ENCODE measurements at places on chromosomes 7 and 10.

DNA sequence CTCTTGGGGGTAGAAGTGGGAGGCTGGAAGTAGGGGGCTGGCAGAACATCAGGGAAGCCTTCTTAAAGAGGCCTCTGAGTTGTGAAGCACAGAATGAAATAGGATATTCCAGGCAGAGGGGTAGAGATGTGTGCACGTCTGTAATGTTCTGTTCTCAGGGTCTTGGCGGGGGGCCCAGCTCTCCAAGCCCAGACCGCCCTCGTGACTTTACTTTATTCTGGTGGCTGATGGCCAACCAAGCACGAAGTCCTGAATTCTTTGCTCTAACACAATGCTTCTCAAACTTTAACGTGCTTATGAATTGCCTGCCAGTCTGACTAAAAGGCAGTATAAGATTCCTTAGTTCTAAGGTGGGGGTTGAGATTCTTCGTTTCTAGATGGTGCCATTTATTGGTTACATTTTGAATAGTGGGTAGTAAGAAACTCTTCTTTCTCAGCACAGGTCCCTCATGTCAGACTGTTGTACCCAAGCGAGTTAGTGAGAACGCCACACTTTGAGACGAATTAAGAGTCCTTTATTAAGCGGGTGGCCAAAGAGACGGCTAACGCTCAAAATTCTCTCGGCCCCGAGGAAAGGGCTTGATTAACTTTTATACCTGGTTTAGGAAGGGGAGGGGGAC, 8.2 kb downstream of the PRXL2A start:
- no peak for DNase-seq

DNA sequence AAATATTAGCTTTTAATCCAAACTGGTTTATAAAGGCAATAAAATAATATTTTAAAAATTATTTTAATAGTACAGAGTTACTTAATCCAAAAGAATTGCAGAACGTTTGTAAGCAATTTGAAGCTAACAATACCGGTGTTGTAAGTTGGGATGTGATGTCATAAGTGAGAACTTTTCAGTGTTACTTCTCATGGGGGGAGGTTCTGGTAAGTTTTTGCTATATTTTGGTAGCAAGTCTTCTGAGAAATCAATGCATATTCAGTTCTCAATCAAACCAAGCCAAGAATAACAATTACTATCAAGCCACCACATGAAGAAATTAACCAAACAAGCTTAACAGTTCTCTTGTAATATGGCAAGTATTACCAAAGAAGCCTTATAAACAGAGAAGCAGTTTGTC, 147.1 kb upstream of the ASAH2 start:
- DNase-seq, result no peak

DNA sequence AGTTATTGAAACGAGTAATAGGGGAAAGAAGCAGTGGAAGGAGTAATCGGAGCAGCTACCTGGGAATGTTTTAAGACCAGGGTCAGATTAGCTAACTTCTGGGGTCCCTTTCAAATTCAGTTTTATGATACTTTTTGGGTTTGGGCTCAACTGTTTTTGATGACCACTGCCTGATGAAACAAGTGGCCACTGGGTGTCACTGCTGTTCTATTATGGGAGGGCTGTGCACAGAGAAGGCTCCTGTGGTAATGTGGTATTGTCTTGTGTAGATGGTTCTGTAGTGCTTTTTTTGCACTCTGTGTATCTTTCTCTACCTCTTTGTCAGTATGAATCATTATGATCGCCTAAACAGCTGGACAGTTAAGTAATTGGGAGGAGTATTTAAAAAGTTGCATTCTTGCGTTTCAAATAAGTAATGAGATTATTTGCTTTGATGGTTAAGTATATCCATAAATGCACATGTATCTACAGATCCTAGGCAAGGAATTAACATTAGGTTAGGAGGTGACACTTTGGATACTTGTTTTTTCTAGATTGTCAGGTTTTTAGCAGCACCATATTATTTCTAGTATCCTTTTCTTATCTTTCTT, 128.4 kb downstream of the ABCA13 start:
- DNase-seq, result no peak

GRCh38 chr10:29608476-29609301, 26.1 kb downstream of the SVIL start:
- DNase-seq, result no peak

GRCh38 chr10:18472977-18473376, 178.4 kb downstream of the NSUN6 start:
- DNase-seq, result no peak

GRCh38 chr10:484441-484924, 205.0 kb downstream of the DIP2C start:
- DNase-seq, result no peak

DNA sequence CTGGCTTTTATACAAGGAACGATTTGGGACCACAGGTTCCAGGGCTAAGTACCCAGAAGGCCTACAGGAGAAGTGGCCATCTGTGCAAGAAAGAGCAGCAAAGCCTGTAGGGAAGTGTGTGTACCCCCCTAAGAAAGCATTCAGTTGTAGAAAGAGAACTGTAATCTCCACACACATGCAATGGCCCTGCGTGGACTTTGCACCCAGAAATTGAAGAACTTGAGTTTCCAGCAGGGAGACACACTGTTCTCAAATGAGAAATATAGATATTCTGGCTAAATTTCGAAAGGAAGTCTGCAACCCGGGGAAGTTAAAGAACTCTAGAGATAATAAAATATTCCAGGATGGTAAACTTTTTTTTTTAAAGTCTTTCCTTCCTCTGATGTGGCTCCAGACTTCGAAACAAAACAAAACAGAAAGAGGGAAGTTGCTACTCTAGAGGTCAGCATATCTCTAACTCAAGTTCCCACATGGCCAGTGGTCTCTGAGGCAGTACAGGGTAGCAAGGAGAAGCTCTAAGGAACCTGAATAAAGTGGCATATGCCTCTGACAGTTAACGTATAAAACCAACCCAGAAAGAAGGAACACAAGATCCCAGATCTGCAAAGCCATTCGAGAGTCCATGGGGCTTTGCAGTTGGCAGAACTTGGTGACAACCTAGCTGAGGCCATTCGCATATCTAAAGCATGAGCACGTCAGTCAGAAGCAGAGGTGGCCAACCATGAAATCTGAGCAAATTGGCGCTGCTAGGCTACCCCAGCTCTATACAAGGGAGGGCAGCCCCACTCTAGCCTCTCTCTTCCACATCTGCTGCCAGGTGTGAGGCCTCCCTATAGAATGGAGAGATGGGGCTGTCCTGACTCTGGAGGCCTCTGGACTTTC, 56.6 kb downstream of the ELMO1 start:
- DNase-seq, result no peak

- DNase-seq, result no peak
Measured at GRCh38 chr10:112244197-112244596, 39.0 kb upstream of the TECTB start.

GRCh38 chr10:63561341-63561740, 40.1 kb downstream of the REEP3 start:
- DNase-seq, result no peak

Data from hematopoietic multipotent progenitor cell treated with erythropoietin and hydrocortisone succinate and interleukin-3 and kit ligand, for 17 days (in vitro differentiated cells).